ENCODE measurements at places on chromosomes 7 and 10.
A peak's percentile ranks its signal among the peaks of the same experiment; 100 is the strongest.

DNA sequence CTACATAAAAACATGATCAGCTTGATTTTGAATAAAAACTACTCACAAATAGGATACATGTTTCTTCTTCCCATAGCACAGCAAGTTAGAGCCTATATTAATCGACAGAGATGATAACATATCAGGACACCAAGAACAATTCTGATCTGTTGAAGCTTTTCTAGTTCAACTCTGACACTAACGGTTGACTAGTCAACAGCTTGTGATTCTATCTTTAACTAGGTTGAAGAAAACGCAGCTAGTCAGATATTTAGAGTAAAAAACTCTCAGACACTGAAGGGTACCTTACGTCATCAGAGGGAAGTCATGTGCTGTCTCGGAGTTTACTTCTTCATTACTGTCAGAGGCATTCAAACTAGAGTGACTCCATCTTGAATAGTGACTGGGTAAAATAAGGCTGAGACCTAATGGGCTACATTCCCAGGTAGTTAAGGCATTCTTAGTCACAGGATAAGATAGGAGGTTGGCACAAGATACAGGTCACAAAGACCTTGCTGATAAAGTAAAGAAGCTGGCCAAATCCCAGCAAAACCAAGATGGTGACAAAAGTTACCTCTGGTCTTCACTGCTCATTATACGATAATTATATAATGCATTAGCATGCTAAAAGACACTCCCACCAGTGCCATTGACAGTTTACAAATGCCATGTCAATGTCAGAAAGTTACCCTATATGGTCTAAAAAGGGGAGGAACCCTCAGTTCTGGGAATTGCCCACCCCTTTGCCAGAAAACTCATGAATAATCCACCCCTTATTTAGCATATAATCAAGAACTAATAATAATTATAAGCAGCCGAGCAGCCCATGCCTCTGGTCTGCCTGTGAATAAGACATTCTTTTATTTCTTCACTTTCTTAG lies 21.3 kb downstream of the CCDC71L start:
- no peak for DNase-seq

GRCh38 chr7:125878235-125878956 lies 948.8 kb upstream of the POT1 start:
- DNase-seq, result no peak

DNA sequence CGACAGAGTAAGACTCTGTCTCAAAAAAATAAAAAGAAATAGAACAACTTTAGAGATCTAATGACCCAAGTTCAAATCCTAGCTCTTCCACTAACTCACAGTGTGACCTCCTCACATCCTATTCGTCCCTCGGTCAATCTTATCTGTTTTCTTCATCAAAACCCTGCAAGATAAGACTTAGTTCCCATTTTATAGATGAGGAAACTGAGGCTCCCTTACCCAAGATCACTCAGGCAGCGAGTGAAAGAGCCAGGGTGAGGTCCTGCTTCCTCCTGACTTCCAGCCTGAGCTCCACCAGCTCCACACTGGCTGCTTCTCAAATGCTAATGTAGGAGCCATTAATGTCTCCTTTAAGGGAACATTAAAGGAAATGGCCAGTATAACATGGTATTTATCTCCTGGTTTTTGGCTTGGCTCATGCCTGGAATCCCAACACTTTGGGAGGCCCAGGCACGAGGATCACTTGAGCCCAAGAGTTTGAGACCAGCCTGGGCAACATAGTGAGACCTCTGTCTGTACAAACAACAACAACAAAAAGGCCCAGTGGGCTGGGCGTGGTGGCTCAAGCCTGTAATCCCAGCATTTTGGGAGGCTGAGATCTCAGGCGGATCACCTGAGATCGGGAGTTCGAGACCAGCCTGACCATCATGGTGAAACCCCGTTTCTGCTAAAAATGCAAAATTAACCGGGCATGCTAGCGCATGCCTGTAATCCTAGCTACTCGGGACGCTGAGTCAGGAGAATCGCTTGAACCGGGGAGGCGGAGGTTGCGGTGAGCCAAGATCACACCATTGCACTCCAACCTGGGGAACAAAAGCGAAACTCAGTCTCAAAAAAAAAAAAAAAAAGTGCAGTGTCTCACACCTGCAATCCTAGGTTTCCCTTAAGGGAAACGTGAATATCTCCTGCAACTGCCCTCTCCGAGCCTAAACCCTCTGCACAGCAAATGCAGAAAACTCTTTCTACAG lies 3.4 kb upstream of the RHBDD2 start:
- no peak for DNase-seq

DNA sequence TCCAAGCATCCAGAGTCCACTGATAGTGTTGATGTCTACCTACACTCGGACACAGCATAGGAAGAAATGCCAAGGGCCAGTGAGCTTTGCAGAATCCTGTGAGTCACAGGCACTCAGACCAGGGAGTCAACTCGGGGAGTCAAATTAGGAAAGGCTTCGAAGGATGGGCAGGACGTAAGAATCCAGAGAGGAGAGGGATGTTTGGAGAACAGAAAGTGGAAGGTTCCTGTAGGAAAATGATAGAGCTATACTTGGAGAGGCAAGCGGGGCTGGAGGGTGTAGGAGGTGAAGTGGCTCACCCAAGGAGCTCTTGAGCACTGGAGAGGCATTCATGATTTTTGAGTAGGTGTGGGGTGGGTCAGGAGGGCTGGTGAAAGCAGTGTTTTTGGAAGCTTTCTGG lies 3.0 kb downstream of the ZYX start:
- DNase-seq, result no peak

DNA sequence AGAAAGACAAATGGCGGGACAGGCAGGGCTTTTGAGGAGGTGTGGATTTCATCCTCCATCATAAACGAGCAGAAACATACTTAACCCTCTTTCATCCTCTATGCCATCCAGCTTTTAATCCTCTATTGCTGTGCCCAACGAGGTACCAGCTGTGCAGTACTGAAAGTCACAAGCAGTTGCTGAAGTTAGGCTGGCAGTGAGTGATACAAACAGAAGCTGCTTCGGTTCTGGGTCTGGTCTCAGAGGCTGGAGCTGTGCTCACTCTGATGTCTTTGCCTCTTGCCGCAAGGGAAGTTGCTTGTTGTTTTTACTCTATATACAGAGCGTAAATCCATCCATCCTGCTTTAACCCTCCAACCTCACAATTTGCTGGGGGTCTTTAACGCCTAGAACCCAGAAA lies 235.2 kb downstream of the CELF2 start:
- DNase-seq, result no peak

GRCh38 chr7:14899030-14899429 lies 3.5 kb downstream of the DGKB start:
- peak; percentile 12 for DNase-seq

DNA sequence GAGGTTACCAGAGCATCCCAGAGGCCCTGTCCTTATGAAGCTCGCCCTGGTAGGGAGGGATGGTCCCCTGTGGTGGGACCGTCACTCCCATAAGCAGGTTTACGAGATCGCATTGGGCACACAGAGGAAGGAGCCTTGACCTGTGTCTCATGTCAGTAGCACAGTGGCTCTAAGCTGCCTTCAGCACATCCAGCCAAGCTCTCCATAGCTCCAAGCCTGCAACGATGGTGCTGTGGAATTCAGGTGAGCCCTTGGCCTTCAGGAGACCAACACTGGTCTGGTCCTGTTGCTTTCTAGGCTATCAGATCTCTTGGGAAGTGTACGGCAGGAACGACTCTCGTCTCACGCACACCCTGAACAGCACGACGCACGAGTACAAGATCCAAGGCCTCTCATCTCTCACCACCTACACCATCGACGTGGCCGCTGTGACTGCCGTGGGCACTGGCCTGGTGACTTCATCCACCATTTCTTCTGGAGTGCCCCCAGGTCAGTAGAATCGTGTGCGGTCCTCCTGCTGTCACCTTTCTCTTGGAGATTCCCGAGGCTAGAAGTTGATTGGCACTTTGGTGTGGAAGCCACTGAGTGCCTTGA lies 605.3 kb upstream of the FOXK1 start:
- no peak for DNase-seq

Data from tongue (tissue), 3 donors.